ENCODE measurements at places on chromosomes 2 and 18.

DNA sequence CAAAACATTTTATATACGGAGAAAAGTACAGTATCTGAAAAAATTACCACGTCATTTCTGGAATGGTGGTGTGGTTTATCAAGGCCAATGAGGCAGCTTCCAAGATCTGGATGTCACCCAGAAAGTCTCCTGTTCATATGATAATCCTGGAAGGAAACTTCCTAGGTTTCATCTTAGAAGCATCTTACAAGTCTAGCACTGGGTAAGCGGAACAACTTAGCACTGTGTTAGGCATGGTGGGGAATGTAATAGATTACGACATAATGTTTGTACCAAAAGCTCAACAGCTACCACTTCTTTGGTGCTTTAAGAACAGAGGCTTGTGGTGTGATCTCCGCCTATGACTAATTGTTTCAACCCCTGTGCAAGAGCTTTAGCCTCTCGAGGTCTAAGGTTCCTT, 63.1 kb upstream of the LYPD1 start:
- no peak for DNase-seq

GRCh38 chr2:10935366-10935918, 23.7 kb downstream of the KCNF1 start:
- no peak for DNase-seq

- DNase-seq: peak; percentile 1
Measured at GRCh38 chr2:161761160-161761559, 136.9 kb downstream of the SLC4A10 start.

DNA sequence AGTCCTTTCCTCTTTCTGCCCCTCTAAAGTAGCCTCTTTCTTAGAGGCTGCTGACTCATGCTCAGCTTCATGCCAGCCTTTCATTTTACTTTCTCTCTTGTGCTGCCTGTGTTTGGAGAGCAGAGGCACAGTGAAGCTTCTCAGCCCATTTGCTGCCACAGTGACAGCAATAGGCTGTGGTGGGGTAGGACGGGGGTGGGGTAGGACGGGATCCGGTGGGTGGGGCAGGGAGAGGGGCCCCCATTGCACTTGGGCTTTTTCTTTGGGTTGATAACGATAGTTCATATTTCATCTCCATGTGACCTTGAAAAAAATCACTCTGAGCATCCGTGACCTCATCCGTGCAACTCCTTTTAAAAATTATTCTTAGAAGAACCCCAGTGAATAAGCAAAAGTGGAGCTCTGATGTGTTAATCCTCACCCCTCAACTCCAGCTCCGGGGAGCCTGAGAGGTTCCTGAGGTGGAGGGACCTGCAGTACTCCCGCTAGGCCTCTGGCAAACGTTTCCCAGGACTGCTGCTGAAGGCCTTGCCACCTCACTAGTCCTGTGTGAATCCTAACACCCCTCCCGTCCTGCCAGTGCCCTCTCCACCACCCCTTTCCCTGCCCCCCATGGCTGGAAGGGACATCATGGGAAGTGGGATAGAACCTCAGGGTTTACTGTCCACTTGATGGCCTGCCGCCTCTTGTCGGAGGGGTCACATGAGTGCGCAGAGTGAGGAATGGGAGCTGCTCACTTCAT, 70.8 kb downstream of the INPP4A start:
- no peak for DNase-seq

GRCh38 chr2:71944806-71945602, 202.7 kb downstream of the CYP26B1 start:
- DNase-seq: no peak

GRCh38 chr18:48949606-48950535, 894 bp downstream of the SMAD7 start:
- DNase-seq: peak; percentile 59

GRCh38 chr2:151297882-151298281, 8.4 kb upstream of the NMI start:
- DNase-seq: no peak

- DNase-seq: no peak
Measured at GRCh38 chr2:148130581-148130980, 109.7 kb downstream of the MBD5 start.

DNA sequence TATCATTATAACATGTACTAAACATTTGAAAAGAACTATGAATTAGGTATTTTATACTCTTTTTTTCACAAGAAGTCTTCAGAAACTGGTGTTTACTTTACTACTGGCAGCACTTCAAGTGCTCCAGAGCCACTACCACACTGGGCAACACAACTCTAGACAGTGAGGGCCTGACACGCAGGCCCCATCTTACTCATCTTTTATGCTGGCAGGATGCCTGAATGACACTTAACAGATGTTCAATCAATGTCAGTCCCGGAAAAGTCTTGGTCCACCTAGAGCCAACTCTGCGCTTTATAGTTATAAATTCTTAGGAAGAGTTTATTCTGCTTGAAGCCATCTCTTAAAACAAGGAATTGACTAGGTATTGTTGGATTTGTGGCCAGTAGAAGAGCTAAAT, 8.7 kb upstream of the WIPF1 start:
- no peak for DNase-seq

DNA sequence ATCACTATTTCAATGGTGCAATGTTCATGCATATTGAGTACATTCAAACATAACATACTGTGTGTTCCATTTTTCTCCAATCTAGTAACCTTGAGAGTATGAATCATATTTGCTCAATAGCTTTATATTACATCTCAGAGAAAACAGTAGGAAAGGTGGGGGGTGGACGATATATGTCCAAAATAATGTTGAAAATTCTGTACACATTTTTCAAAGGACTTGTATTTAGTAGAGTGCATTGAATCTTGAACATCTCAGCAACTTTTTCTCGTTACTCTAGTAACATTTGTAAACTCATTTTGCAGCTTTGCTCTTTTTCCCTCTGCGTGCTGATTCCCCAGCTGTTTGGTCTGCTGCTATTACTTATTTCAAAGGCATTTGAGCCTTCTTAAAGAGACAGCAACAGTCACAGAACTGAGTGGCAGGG, 1487.0 kb downstream of the LRP1B start:
- DNase-seq: no peak

- DNase-seq: no peak
Measured at GRCh38 chr2:118974103-118974993, 32.4 kb downstream of the MARCO start.

DNA sequence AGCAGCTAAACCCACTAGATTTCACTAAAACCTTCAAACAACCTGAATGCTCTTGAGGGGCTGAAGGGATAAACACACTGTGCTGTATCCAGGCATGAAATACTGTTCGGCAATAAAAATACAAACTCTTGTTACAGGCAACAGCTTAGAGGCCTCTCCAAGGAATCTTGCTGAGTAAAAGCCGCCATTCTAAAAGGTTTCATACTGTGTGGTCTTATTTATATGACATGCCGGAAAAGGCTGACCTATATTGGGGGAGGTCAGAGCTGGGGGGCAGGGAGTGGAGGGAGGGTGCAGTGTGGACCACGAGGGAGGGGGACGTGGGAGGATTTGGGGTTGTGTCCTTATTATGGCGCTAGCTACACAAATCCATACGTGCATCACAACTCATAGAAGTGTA, 136.2 kb downstream of the MBP start:
- DNase-seq: no peak

DNA sequence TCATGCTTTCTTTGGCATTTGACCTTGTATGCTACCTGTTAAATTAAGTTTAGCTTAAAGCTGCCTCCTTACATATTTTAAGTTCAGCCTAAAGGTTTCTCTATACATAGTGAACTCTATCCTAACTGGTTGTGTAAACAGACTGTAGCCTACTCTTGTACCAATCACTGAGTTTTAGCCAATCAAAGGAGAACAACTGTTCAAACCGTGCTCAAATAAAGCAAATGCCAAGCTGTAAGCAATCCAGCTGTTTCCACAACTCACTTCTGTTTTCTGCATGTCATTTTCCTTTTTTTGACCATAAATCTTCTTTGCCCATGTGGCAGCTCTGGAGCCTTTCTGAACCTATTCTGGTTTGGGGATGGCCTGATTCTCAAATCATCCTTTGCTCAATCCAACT, 1603.8 kb upstream of the ACVR2A start:
- no peak for DNase-seq

DNA sequence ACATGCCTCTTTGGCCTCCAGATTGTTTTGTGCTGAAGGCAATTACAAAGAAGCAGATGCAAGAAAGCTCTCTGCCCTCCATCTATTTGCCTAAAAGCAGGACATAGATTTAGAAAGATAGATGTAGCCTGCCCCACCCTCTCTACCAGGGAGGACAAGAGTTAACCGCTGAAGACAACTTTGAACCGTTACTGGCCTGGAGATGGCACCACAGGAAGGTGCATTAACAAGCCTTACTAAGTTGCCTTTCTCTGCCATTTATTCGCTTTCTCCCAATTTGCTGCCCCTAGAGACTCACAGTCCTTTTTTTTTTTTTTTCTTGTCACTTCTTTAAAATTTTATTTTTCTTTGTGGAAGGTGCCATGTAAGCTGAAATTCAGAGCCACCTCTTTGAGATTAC, 28.8 kb upstream of the RMDN2 start:
- no peak for DNase-seq

- DNase-seq: no peak
Measured at GRCh38 chr2:174762464-174762863, 1.8 kb downstream of the CHRNA1 start.

- no peak for DNase-seq
Measured at GRCh38 chr2:36464006-36464721, 108.6 kb downstream of the CRIM1 start.

DNA sequence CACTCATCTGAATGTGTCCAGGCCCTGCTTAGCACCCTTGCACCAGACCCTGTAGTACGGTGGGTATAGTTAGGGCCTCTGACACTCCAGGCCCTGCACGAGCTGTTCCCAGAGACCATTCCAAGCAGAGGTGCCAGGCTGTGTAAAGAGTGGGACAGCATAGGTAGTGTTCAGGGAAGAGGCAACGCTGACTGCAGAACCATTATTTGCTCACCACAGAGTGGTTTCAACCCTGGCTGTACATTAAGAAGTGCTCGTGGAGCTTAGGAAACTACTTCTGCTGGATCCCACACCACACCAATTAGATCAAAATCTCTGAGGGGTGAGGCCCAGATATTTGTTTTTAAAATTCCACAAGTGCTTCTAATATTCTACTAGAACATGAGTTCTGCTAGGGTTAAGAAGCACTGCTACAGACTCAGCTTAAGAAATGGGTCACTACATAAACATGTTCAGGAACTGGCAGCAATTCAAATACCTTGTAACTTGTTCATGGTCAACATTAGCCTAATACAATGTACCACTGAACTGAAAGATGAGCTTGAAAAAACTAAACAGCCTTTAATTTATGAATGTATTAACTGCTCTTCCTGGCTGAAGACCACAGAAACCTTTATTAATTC, 183.0 kb downstream of the MYO5B start:
- no peak for DNase-seq

GRCh38 chr2:98479371-98479770, 34.7 kb downstream of the INPP4A start:
- no peak for DNase-seq

- no peak for DNase-seq
Measured at GRCh38 chr2:157052685-157053224, 204.8 kb upstream of the GALNT5 start.

DNA sequence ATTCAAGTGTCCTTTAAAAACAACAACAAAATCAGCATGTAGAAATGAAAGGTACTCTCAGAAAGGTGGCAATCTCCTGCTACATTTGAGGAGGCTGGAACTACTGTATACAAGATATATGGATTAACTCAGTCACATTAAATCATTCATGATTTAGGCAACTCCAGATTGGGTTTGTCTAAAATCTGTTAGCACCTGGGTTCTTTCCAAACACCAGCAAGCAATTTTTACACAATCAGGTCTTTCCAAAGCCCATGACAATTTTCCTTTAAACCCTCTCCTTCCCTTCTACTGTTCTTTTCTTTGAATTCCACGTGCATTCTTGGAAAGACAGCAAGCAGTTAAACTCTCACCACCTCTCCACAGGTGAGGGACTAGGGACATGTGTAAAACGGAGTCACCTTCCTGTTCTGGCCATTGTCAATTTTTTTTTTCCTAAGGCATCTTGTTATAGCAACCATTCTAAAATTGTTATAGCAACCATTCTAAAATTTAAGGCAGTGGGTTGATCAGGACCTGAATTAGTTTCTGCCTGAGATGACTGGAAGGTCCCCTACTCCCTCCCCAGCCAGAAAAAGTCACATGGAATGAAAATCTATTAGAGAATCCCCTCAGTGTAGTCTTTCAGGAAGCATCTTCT, 113.9 kb downstream of the ANKRD44 start:
- DNase-seq: no peak

GRCh38 chr2:167783261-167784083, 463.9 kb downstream of the STK39 start:
- no peak for DNase-seq

GRCh38 chr2:234146087-234146826, 95.8 kb downstream of the SPP2 start:
- DNase-seq: no peak

- DNase-seq: no peak
Measured at GRCh38 chr2:228798458-228799207, 472.5 kb downstream of the PID1 start.

GRCh38 chr2:46072101-46072820, 224.9 kb upstream of the EPAS1 start:
- no peak for DNase-seq

GRCh38 chr18:12321333-12321732, 13.3 kb downstream of the TUBB6 start:
- DNase-seq: no peak

- no peak for DNase-seq
Measured at GRCh38 chr2:81260320-81260719, 955.8 kb upstream of the LRRTM1 start.

- DNase-seq: no peak
Measured at GRCh38 chr2:113012436-113013335, 7.4 kb downstream of the IL36A start.

DNA sequence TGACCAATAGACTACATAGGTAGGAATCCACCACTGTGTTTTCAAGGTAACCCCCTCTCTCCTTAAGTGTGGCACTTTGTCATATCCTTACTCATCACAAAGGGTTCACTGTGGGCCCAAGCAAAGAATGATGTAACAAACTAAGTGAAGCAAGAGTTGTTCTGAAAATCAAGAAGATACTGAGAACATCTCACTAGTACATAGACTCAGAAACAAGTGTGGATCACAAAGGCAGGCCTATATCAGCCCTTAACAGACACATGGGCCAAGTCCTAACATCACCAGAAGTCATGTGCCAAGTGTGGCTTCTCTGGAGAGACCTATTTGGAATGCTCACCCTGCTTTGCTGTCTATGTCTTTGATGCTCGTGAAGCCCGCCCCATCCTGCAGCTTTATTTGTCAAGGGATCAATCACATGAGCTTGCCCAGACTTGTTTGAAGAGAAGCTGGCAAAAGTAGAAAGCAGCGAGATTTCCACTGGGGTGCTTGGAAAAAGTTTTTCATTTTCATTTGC, 131.2 kb upstream of the TTC39C start:
- no peak for DNase-seq

DNA sequence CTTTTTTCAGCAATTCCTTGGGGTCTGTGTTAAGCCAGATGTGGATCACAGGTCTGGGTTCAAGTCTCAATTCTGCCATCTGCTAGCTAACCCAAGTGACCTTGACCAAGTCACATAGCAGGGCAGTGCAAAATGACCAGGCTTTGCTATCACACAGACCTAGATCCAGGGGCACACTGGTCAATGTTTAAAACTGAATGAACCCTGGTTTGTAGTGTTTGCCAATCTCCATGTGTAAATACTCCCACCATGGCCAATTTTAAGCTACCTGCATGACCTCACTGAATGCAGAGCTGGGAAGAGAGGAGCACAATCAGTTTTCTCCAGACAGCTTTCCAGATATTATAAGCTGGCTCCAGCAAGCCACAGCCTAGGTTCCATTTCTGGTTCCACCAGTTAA, 142.9 kb downstream of the CHST9 start:
- no peak for DNase-seq
